Stimulated activated CD4-positive, alpha-beta T cell treated with anti-CD3 and anti-CD28 coated beads, Interleukin-1b, Interleukin-23, amount 100 ng/mL, for 1 hour (primary cell): ENCODE measurements at places on chromosomes 2 and 18.

- DNase-seq: no peak
These were observed 11.1 kb downstream of the LIMS2 start for GRCh38 chr2:127664065-127664894.

GRCh38 chr18:78624646-78625279 lies 354.9 kb upstream of the SALL3 start:
- no peak for DNase-seq

GRCh38 chr2:145864501-145864900 lies 1344.6 kb upstream of the ZEB2 start:
- no peak for DNase-seq

DNA sequence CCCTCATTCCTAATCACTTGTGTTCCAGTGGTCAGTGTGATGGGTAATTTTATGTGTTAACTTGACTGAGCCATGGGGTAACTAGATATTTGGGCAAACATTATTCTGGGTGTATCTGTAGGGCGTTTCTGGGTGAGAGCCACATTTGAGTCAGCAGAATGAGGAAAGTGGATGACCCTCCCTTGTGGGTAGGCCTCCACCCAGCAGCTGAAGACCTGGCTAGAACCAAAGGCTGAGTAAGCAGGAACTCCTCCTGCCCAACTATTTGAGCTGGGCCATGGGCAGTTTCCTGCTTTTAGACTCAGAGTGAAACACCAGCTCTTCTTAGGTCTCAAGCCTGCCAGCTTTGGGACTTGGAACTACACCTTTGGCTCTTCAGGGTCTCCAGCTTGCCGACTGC lies 141.8 kb downstream of the ACKR3 start:
- DNase-seq: no peak

- no peak for DNase-seq
These were observed 94.1 kb downstream of the ANKRD44 start for GRCh38 chr2:197216361-197216979.

GRCh38 chr2:30862054-30862651 lies 54.9 kb upstream of the CAPN13 start:
- DNase-seq: no peak

DNA sequence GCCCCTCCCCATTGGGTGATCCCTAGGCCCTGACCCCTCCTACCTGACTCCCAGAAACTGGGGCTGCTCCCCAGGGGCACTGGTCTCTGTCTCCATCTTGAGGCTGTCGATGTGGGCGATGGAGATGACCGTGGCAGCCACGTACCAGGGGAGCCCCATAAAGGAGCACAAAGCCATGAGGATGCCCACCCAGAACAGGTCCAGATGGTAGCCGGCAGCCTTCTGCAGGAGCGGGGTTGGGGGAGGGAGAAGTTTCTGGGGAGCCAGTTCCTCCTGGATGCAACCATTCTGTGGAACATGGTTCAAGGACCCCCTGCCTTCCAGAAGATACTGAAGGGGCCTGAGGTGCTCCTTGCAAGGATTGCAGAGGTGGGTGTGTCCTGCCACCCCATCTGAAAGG lies 34.0 kb downstream of the MTHFD2 start:
- DNase-seq: no peak

DNA sequence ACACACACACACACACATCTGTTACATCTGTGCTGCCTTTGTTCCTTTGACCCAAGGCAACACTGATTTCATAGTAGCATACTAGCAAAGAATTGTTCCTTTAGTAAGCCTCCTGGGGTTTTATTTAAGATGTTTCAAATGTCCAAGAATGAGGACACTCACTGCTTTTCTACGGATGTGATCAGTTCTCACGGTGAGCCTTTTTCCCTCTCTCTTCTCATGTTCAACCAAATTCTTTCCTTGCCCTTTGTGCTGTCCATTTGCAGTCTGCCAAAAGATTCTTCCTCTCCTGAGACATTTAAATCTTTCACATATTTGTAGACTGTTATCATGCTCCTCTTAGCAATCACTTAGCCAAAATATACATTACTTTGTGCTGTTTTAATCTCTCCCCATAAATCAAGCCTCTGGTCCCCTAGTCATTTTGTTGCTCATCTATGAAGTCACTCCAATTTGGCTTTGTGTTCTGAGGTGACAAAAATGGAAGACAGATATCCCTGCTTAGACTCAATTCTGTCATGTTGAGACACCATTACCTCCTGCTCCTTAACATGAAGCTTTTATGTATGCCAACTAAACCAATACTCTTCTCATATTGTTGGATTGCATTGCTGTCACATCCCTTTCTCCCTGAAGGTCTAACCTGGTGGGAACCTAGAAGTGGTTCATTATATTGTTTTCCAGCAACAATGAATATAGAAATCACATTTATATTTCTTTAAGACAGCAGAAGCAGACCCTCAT lies 1605.3 kb upstream of the ACVR2A start:
- DNase-seq: no peak

- no peak for DNase-seq
These were observed 79.7 kb upstream of the IGFBP5 start for GRCh38 chr2:216775043-216775453.

GRCh38 chr18:37346048-37346447 lies 219.6 kb downstream of the CELF4 start:
- no peak for DNase-seq

- no peak for DNase-seq
These were observed 35.5 kb upstream of the PTH2R start for GRCh38 chr2:208370881-208371633.

- DNase-seq: no peak
These were observed 41.7 kb downstream of the ARL5A start for GRCh38 chr2:151786483-151786882.

DNA sequence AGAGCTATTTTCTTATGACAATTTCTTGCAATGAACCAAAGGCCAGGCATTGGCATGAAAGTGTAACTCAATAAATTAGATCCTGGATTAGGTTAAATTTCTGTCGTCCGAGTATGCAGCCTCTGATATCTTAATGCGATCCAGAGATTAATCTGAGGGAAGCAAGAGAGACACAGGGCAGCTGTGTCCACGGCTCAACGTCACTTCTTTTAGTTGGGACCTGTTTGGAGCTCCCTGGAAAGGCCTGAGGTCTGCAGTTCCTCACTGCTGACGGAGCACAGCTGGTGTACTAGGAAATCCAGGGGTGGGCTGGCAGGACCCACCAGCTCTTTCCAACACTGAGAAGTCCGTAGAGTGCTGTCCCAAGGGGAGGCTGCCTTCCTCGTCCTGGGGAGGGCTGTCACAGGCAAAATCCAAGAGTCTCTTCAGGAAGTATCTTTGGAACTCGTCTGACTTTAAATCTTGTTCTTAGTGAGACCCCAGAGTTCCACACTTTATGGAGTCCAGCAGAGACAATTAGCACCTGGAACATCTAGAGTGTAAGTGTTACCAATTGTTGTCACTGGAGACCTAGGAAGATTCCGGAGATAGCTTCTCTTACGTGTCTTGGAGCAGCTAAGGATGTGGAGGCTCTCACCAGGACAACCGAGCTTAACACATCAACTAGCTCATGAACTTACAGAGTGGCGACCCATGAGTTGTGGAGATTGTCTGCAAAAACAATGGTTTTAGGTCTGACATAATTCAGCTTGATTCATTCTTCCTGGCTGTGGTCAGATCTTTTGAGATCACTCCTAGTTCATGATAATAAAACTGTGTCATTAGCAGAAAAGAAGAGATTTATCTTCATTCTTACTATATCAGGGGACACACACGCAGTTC lies 173.7 kb downstream of the ACKR3 start:
- no peak for DNase-seq

- no peak for DNase-seq
These were observed 35.1 kb upstream of the EFHD1 start for GRCh38 chr2:232598293-232598692.
